ENCODE measurements at places on chromosomes 1 and 21.

GRCh38 chr1:83102630-83103071 is 896.3 kb downstream of the TTLL7 start:
- DNase-seq = peak; percentile 2

DNA sequence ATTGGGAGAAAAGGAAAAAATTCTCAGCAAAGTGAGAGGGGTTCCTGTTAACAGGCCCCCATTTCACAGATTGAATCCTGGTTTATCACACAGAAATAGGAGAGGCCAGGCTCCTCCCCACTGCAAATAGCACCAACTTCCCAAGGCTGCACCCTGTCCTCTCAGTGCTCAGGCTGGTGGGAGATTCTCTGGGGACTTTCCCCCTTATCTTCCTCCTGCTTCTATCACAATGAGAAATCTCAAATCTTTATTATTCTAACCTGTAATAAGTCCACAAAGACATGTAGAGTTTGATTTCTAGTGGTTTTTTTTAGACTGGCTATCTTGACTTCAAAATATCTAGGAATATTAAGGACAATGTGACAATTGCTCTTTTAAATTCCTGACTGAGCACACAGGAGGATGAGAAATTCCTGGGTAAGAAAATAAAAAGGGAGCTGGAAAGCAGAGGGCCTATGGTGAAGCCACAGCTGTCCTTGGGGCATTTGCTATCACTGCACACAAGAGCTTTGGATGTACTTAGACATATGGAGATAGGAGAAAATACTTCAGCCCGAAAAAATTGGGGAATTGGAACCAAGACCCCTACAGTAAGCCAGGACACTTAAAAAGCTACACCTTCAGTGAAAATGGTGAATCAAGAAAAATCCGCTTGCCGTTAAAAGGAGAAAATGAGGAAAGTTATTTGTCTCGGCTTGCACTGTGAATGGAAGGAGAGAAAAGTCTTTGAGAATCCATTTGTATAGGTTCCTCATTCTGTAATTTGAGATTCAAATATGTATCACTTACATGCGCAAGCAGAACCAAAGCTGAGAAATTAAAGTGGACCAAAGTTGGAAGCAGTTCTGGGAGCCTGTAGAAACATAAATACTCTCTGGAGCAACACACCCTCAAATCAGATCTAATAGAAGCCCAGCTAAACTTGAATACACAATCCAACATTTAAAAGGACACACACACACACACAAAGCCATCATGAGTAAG is 65.9 kb upstream of the C1orf105 start:
- no peak for DNase-seq

DNA sequence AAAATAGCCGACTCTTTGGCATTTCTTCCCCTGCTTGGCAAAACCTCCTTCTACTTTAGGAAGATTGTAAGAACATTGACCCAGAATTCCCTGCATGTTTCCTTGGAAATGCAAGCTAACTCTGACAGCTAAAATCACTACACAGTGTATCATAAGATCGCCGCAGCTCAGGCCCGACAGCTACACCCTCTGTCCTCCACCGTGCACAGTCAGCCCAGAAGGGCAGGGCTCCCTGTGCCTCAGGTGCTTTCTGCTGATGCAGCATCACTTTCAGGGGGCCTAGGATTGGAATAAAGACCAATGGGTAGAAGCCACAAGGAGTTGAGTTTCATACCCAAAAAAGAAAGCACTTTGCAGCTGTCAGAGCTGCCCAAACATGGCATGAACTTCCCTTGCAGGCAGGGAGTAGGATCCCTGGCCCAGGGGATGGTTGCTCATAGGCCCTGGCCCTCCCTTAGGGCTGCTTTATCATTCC is 145.3 kb downstream of the SEC16B start:
- DNase-seq = no peak

GRCh38 chr1:20723159-20723536 is 5.3 kb upstream of the KIF17 start:
- DNase-seq = no peak

DNA sequence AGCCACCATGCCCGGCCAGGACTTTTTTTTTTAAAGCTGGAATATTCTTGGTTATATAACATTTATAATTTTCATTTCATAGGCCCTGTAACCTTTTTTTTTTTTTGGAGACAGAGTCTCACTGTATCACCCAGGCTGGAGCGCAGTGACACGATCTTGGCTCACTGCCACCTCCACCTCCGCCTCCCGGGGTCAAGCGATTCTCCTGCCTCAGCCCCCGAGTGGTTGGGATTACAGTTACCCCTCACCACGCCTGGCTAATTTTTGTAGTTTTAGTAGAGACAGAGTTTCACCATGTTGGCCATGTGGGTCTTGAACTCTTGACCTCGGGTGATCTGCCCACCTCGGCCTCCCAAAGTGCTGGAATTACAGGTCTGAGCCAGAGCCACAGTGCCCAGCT is 12.6 kb downstream of the ZYG11B start:
- no peak for DNase-seq

DNA sequence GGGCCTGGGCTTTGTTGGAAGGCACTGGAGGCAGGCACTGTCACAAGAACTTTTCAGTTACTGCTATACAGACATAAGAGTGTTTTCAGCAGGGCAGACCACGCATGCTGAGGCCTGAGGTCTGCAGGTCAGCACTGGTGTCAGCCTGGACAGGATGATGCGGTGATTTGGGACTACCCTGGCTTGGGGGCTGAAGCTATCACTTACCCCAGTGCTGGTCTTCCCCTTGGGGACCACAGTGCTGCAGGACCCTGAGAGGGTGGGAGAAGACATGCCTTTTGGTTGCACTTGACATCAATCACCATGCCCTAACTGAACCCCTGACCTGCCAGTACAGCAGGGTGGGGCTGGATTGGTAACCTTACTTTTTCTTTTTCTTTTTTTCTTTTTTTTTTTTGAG is 9.2 kb downstream of the DMRTB1 start:
- DNase-seq = no peak

- peak; percentile 60 for DNase-seq
Observed at GRCh38 chr1:64686828-64687724, 57.8 kb upstream of the RAVER2 start.

GRCh38 chr1:147579532-147579931 is 38.2 kb downstream of the BCL9 start:
- peak; percentile 15 for DNase-seq

- peak; percentile 24 for DNase-seq
Observed at GRCh38 chr1:24849672-24850295, 80.3 kb downstream of the RUNX3 start.

DNA sequence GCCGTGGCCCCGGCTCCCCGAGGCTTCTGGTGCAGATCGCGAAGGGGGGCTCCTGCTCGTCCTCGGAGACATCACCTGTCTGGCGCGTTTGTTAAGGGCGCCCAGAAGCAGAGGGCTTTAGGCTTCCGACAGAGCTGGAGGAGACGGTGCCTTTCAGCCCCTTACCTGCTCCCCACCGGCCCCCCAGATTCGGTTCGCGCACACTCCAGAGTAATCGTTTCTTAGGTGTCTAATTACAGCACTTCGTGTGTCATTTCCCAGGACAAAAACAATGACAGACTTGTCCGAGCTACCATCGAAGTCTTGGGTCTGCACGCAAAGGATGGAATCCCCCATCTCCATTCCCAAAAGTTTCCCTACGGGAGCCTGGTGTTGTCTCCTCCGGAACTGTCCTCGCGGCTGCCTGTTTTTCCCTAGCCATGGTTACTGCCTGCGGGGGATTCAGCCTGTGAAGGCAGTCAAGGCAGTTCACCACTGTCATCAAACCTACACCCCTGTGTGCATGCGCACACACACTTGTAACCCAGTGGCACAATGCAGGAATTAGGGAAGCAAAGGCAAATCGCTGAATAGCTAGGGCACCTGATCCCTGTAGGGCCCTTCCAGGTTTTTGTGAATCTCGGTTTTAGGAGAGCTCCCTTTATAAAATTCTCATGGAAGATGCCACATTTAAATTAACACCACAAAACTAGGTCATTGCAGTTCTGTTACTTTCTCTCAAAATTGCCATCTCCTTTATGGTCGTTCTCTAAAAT is 738 bp upstream of the CDC42BPA start:
- DNase-seq = peak; percentile 63

DNA sequence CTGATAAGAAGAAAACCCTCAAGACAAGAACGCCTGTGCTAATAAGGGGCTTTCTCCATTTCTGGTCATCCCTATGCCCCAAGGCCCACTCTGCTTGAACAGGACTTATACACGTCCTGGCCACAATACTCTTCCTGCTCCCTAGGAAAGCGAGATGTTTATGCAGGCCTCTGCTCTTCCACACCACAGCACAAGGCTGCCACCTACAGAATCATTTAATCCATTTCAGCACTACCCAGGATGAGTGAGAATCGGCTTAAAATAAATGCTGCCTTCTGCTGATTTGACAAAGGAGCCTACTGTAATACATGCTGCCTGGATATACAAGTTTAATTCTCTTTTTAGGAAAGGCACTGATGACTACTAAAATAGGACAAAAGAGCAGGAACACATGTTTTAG is 29.4 kb downstream of the FRRS1 start:
- peak; percentile 69 for DNase-seq

GRCh38 chr1:66313429-66313828 is 220.5 kb upstream of the SGIP1 start:
- peak; percentile 61 for DNase-seq

- DNase-seq = no peak
Observed at GRCh38 chr1:157399984-157400382, 152.3 kb downstream of the FCRL5 start.

GRCh38 chr1:153573351-153573750 is 7.7 kb upstream of the S100A2 start:
- DNase-seq = no peak

GRCh38 chr1:89699451-89699986 is 66.6 kb downstream of the LRRC8C start:
- DNase-seq = no peak

GRCh38 chr1:218064426-218064825 is 220.7 kb upstream of the RRP15 start:
- DNase-seq = no peak

DNA sequence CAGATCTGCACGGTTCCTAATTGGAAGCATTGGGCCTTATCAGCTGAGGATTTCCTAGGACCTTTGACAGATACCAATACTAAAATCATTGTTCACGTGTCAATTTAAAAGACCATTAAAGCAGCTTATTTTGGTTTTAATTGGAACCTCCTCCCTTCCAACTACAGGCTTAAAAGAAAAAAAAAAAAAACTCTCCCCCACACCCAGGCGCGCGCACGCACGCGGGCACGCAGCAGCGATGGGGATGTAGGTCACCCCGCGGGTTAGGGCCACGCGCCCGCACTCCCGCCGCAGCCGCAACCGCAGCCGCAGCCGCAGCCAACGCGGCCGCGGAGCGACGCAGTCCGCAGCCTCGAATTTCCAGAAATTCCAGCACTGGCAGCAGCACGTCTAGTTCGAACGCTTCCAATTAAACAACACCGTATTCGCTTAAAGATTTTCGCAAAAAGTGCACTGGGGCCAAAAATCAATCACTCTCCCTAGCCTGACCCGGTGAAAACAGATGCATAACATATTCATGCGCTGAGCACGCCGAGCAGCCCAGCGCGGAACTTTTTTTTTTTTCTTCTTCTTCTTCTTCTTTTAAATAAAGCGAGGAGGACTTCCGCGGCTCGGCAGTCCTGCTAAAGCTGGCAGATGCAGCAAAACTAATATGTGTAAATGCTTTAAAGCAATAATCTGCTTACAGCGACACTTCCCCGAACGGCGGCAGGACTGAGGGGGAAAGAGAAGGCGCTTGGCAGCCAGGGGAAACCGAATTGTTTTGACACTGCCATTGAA is 13.3 kb upstream of the BARHL2 start:
- DNase-seq = no peak

- DNase-seq = peak; percentile 91
Observed at GRCh38 chr1:246566813-246567645, 773 bp downstream of the CNST start.

DNA sequence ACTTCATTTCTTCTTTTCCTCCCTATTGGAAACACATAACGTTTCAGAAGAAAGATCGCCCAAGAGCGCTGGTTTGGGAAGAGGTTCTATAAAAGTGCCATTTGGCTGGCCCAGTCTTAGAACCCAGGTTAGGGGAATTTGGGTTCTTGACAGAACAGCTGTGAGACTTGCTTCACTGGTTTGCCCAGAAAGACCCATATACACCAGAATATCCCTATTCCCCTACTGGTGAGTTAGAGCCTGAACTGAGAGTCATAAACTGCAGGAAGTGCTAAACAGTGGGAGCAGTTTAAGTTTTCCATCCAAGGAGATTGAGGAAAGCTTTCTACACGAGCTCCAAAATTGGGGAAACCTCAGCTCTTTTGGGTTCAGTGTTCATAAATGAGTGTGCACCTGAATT is 275.2 kb downstream of the VAV3 start:
- no peak for DNase-seq

GRCh38 chr1:2209400-2210083 is 15.0 kb upstream of the FAAP20 start:
- DNase-seq = no peak

DNA sequence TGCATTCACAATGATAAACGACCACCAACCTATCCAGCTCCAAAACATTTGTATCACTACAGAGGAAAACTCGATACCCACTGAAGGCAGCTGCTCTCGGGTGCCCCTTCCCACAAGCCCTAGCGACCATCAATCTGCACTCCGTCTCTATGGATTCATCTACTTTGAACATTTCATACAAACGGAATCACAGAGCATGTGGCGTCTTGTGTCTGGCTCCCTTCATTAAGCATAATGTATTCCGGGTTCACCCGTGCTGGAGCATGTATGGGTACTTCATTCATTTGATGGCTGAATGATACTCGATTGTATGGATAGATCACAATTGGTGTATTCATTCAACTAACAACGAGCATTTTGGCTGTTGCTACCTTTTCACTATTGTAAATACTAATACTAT is 340.2 kb downstream of the SMYD3 start:
- DNase-seq = no peak

GRCh38 chr1:185816460-185816859 is 82.3 kb downstream of the HMCN1 start:
- peak; percentile 28 for DNase-seq

DNA sequence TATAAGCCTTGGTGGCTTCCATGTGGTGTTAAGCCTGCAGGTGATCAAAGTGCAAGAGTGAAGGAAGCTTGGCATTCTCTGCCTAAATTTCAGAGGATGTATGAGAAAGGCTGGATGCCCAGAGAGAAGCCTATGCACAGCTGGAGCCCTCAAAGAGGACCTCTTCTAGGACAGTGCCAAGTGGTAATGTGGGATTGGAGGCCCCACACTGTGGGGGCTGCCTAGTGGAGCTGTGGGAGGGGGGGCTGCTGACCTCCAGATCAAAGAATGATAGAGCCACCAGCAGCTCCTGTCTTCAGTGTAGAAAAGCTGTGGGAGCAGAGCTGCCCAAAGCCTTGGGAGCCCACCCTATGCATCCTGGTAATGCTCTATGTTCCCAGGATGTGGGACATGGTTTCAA is 1512.7 kb upstream of the TPTE start:
- no peak for DNase-seq

Data from EL (cell line).